ENCODE measurements at places on chromosomes 1 and 21.

GRCh38 chr1:70142075-70142474, 63.3 kb downstream of the LRRC40 start:
- peak; percentile 47 for DNase-seq

DNA sequence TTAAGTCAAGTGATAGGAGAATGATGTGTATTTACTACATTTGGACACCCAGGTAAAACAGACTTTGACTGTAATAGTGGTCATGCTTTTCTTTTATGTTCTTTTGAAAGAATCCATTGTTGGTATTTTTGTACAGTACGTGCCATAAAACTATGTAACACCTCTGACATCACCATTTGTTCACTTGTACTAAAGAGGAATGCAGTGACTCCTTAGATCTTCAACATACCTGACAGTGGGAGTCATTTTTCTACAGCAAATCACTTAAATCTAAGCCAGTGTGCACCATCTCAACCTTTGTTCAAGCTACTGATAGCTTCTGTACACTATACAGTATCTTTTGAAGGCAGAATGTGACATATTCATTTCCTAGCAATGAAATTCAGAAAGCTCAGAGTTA, 6.3 kb upstream of the PLD5 start:
- DNase-seq, result peak; percentile 8

- DNase-seq, result no peak
Measured at GRCh38 chr1:154441241-154441888, 36.2 kb downstream of the IL6R start.

- DNase-seq, result no peak
Measured at GRCh38 chr1:25197982-25198662, 34.2 kb downstream of the SYF2 start.

- DNase-seq, result peak; percentile 71
Measured at GRCh38 chr21:42724226-42724920, 71.0 kb downstream of the PDE9A start.

DNA sequence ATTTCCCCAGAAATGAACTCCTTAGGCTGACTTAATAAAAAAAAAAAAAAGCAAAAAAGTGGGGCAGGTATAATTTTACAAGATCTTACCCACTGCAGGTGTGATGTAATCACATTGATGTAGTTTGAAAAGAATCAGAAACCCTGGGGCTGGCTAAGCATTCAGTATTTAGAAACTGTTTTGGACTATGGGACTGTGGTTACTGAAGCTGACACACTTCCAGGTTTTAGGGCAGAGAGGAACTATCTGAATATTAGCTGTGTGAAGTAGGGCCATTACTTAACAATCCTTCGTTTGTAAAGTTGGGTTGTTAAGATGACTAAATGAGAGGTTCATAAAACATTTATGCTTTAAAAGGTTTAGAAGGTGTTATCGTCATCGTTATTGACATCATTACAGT, 165.3 kb downstream of the FASLG start:
- peak; percentile 35 for DNase-seq

GRCh38 chr21:15192243-15192642, 127.4 kb upstream of the NRIP1 start:
- DNase-seq, result peak; percentile 11

GRCh38 chr1:232162001-232162400, 467.9 kb downstream of the SIPA1L2 start:
- DNase-seq, result no peak

- DNase-seq, result no peak
Measured at GRCh38 chr1:78032996-78033796, 12.6 kb upstream of the GIPC2 start.

DNA sequence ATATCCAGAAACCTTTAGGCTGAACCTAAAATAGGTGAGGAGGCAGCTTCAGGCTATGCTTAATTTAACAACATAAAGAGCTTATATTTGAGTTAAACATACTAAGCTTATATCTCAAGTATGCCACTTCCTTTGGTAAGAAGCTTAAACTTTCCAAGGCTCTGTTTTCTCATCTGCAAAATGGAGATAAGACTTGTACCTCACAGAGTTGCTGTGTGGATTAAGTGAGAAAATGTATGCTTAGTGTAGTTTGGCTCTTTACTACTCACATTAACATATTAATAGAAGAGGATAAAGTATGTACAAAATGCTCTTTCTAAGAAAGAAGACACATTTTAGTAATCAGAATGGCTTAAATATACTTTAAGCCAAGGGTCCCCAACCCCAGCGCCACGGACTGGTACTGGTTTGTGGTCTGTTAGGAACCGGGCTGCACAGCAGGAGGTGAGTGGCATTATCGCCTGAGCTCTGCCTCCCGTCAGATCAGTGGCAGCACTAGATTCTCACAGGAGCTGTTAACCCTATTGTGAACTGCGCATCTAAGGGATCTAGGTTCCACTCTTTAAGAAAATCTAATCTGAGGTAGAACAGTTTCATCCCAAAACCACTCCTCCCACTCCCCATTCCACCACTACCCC, 77.2 kb downstream of the HS2ST1 start:
- no peak for DNase-seq

DNA sequence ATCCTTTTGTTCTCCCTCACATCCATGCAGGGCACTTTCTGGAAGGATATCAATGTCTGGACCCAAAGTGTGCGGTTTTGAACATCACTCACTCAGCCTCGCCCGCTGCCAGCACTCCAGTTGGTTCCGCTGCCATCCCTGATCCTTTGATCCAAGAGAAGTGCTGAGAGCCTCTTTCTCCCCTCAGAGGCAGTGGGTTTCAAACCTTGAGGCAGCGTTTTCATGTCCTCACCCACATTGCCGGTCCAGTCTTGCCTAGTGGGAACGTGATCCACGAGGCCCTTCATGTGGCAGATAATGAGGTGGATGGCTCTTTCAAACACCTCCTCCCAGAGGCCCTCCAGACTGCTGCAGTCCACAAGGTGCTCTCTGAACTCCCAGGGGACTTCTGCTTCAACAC, 122.2 kb downstream of the ACTL8 start:
- DNase-seq, result no peak

DNA sequence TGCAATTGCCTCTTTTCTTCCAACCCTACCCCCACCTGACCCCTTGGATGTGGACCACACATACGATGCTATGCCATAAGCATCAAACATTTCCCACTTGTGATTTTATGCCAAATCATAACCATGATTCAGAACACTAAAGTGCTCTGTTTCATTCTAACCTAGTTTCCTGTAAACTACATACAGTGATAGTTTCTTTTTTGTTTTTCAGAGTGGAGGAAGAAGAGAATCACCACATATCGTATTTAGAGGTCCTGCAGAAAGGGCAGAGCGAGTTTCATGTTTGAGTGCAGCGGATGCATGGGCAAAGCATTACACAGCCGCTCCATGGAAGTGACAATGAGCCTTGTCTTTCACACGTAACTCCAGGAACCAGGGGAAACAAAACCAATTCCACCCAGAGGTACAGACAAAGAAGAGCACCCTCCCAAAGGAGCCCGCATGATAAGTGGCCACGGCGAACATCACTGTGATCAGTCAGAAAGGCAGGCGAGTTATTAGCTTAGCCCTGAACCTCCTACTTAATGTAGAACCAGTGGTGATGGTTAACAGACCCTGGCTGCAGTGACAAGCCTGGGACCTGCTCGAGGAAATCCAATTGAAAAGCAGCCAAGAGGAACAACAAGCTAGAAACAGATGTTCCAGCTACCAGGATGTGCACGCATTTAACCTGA, 64.0 kb upstream of the ZNF281 start:
- peak; percentile 48 for DNase-seq

DNA sequence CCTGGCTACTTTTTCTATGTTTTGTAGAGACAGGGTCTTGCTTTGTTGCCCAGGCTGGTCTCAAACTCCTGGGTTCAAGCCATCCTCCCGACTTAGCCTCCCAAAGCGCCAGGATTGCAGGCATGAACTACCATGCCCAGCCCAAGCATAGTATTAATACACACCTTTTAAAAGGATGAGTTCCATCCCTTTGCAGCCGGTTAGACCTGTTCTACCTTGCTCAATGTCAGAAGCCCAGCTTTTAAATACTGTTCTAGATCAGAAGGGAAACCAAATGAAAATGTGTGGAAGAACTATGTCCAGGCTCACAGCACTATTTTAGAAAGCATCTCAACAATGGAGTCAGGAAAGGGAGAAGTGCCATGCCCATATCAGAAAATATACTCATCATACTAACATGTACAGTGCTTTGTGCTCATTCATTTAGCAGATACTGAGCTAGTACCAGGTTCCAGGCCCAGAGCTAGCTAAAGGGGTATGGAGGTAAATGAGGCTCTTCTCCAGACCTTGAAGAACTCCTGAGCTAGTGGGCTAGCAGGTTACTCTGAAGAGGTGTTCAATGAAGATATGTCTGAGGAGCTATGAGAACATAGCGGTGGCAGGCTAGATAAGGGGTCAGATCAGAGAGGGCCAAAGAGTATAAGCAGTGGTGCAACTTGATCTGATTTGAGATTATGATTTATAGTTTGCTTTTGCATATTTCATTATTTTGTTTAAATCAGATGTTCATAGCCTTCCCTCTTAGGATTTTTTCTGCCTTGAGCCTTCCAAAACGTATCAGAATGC, 78.2 kb downstream of the RNF220 start:
- no peak for DNase-seq

GRCh38 chr1:119101563-119101962, 38.9 kb downstream of the WARS2 start:
- DNase-seq, result peak; percentile 80

- peak; percentile 67 for DNase-seq
Measured at GRCh38 chr1:78447086-78447485, 43.7 kb upstream of the PTGFR start.

GRCh38 chr21:29477347-29477746, 178.6 kb downstream of the BACH1 start:
- DNase-seq, result no peak

GRCh38 chr1:29286194-29286767, 50.0 kb downstream of the PTPRU start:
- no peak for DNase-seq

DNA sequence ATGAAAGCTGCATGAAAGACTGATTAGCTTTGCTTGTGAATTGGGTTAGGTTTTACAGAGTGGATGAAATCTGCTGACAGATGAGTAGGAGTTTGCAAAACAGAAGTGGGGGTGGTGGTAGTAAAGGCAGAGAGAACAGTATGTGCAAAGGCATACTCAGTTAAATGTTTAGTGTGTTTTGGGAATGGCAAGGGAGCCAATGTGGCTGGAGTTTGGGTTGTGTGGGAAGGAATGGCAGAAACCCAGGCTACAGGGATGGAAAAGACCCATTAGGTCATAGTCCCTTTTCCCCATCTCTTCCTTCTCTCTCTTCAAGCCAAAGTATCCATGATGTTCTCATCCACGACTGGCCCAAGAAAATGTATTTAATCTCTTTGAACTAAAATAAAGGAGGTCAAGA, 362.2 kb upstream of the LYPLAL1 start:
- no peak for DNase-seq

DNA sequence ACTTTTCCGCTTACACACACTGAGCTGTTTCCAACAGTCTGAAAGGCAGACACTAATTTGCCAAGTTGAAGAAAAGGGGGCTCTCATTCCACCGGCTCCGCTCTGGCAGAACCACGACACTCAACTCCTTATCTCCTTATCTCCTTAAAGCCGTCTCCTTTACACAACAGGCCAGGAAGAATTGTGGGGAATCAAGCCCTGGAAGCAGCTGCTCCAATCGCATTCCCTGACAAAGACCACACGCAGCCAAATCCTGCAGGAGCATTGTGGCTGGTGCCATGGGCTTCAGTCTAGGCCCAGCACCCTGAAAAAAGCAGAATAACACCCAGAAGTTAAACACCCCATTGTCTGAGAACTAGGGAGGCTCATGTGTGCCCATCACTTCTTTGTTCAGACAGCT, 24.1 kb downstream of the SUSD4 start:
- no peak for DNase-seq

- no peak for DNase-seq
Measured at GRCh38 chr1:79052829-79053449, 46.4 kb upstream of the ADGRL4 start.

DNA sequence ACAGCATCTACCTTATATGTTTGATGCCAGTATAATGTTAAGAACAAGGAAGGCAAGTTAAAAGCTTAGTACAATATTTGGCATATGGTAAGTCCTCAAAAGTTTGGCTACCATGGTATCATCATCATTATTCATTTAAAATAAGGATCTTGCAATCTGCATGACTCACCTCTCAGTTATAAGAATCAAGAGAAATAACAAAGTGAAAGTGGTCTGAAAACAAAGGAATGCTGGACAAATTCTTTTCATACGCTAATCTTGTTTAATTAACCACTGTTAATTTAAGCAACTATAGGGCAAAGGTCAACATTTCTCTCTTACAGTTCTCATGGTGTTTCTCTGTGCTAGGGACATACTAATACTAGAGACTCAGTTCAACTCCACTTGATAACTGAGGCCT, 13.0 kb upstream of the CLDN19 start:
- DNase-seq, result peak; percentile 39

GRCh38 chr1:201649761-201650622, 111.1 kb downstream of the NAV1 start:
- peak; percentile 68 for DNase-seq

GRCh38 chr1:35642471-35642955, 1.2 kb upstream of the PSMB2 start:
- DNase-seq, result no peak

- no peak for DNase-seq
Measured at GRCh38 chr1:166972193-166972592, 3.1 kb downstream of the ILDR2 start.

GRCh38 chr1:175540896-175541645, 202.3 kb downstream of the TNR start:
- DNase-seq, result no peak

DNA sequence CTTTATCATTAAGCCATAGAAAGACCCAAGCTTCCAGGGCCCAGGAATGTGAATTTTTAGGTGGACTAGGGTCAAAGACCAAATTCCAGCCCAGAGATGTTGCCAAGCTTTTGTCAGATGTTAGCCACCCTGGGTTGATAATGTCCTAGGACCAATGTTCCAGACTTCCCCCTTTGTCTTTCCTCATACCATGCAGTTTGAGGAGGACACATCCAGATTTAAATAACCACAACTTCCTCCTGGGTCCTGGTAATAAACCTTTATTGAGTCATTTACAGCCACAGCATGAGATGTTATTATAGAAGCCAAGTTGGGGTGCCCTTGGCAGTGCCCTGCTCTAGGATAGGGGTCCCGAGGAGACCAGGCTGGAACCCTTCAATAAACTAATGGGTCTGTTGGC, 5.9 kb downstream of the TNR start:
- DNase-seq, result no peak

GRCh38 chr1:105686874-105687690, 1369.4 kb upstream of the PRMT6 start:
- no peak for DNase-seq
